ENCODE measurements at places on chromosomes 13 and 19.

DNA sequence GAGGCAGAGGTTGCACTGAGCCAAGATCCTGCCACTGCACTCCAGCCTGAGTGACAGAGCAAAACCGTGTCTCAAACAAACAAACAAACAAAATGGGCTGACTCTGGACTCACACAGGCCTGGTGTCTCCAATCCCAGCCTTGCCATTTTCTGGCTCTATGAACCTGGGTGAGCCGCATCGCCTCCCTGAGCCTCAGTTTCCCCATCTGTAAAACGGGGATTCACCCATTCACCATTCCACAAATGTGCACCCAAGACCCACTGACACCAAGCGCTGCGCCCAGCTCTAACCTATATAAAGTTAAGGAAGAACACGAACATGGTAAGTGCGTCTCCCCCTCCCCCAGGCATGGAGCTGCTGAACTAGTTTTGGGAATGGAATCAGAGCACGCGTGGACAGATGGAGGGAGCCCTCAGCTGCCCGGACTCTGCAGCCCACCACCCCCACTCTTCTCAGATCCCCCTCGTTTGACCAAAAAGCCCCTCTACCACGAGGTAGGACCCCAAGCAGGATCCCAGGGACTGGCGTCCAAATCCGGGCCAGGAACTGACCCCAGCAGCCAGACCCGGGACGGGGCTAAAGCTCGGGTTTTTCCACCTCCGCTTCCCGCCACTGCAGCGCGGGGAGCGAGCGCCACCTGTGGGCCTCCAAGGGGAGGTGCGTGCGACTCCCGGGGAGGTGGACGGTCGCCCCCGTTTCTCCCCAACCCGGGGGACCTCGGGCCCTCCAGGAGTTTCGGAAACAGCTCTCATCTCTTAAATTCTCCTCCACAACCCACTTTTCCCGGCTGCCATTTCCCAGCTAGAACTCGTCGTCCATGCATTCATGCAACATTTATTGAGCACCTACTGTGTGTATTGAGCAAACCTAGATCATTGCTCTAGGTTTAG, 33.0 kb upstream of the ADGRE5 start:
- DNase-seq, result peak; percentile 76

DNA sequence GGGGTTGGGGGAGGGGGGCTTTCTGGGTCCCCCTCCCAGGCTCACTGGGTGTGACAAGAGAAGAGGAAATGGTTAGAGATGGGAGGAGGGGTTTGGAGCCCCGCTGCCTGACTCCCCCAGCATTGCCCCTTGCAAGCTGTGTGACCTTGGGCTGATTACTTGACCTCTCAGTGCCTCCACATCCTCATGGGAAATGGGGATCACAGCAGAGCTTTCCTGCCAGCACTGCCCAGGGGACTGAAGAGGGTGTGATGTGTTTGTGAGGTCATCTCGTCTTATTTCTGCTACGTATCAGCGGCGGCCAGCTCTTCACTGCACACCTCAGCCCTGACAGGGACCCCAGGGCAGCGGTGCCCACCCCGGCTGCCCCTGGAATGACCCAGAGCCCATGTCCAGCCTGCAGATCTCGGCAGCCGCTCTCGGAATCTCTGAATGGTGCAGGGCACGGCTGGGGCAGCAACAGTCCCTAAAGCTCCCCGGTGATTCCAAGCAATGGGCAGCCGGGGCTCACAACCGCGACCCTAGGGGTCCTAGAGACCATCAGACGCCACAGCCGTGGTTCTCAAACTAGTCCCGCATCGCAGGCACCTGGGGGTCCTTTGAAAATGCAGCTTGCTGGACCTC, 8.4 kb downstream of the PNMA8B start:
- DNase-seq, result no peak

DNA sequence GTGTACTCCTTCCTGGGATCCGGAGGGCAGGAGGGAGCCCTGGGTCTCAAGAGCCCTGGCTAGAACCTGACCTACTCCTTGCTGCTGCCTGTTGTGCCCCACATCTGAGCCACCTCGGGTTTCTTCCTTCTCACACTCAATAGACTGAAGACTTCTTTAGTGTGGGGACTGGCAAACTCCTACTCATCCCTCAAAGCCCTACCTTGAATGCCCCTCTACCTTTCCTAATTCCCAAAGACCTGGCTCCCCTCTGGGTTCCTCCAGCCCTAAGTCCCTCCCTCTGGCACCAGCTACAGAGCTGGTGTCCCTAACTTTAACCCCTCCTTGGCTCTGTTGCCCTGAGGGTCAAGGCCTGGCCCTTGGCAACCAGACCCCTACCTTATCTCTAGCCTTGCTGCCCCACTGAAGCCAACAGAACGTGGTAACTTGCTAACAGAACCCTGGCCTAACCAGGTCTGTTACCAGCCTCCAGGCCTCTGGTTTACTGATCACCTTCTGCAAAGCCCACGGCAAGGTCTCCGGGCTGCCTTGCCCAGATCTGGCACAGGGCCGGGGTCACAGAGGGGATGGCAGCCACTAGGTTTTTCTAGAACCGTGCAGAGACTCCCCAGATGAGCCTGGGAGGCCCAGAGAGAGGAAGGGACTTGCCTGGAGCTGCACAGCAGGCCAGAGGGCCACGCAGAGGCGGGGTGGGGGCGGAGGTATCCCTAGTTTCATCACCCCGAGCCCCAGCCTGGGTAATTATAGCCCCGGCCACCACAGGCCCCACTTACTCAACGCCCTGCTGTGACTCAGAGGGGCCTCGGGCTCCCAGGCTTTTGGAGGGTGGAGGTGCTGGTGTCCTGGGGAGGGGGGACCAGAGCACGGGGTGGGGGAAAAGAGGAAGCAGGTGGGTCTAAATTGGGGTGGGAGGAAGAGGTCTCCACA, 15.3 kb downstream of the ZBTB7A start:
- peak; percentile 73 for DNase-seq

GRCh38 chr19:3536429-3537100, 2.4 kb upstream of the TEKTIP1 start:
- DNase-seq, result no peak
